Activated naive CD4-positive, alpha-beta T cell treated with Interleukin-2 at 50 U/mL for 16 hours (primary cell): ENCODE measurements at places on chromosomes 1 and 21.
A peak's percentile ranks its signal among the peaks of the same experiment; 100 is the strongest.

- DNase-seq, result no peak
These were observed 52.8 kb downstream of the CAPN2 start for GRCh38 chr1:223765036-223765718.

DNA sequence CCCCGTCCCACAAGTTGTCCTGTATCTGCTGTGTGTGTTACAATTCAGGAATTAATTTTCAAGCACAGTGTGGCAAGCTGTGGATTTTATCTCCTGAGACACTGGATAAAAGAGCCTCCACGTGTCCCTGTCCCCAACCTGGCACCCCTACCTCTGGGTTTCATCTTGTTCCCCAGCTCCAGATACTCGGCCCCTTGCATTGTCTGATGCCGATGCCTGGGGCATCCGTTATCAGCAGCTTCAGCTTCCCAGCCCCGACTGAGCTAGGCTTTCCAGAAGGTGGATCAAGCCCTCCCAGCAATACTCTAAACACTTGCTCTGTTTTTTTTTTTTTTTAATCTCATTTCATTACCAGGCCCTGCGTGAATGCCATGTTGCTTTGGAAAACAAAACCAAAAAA, 159.4 kb downstream of the PLXNA2 start:
- DNase-seq, result no peak

GRCh38 chr1:43530483-43531106, at the start of gene PTPRF:
PTPRF (plus strand) TSS chr1:43530883; CDS start chr1:43545076, 14,193 bp downstream.
- peak; percentile 17 for DNase-seq

GRCh38 chr21:36698981-36699545, at the start of gene SIM2:
SIM2 (plus strand) TSS chr21:36699115; CDS start chr21:36699747, 632 bp downstream.
- no peak for DNase-seq

- no peak for DNase-seq
These were observed 188.9 kb downstream of the RHOU start for GRCh38 chr1:228923973-228924686.
